ENCODE measurements at places on chromosomes 2 and 18. TPM values are rescaled to one million over a fixed set of nuclear protein-coding genes. Genes with fewer than 3 reads are reported as not detected.

GRCh38 chr2:160522951-160523710, 29.5 kb upstream of the RBMS1 start:
- no peak for DNase-seq

- DNase-seq: peak; percentile 48
Observed at GRCh38 chr2:46854260-46854659, 61.3 kb downstream of the MCFD2 start.

- no peak for DNase-seq
Observed at GRCh38 chr2:124678043-124678442, 653.0 kb downstream of the CNTNAP5 start.

- DNase-seq: no peak
Observed at GRCh38 chr2:216210701-216211540, 101.8 kb downstream of the XRCC5 start.

DNA sequence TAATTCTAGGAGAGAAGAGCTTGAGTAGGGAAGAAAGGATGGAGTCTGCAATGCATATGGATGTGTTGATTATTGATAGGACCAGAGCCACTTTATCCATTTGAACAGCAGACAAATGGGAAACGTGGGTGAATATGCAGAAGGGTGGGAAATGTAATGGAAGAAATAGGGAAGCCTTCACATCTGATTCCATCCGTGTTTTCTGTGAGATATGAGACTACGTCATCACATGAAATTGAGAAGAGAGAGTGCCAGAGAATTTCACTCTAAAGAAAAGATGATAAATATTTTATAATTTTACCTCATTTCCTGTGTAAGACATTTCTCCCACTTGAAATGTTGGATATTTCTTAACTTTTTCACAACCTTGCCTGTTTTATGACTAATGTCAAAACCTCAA, 788.4 kb upstream of the FAM98A start:
- DNase-seq: no peak

DNA sequence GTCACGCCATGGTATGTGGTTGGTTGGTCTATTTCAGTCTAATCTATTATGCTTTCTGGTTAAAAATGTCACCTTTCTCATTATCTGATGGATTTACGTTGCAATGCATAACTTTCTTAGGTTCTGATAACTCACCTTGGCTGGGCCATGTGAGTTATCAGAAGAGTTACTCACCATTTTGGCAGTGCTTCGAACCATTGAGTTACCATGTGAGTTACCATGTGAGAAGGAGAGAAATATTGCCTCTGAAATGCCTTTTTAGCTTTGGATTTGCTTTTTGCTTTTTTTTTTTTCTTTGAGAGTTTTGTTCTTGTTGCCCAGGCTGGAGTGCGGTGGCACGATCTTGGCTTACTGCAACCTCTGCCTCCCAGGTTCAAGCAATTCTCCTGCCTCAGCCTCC, 1.6 kb downstream of the SMARCAL1 start:
- no peak for DNase-seq

DNA sequence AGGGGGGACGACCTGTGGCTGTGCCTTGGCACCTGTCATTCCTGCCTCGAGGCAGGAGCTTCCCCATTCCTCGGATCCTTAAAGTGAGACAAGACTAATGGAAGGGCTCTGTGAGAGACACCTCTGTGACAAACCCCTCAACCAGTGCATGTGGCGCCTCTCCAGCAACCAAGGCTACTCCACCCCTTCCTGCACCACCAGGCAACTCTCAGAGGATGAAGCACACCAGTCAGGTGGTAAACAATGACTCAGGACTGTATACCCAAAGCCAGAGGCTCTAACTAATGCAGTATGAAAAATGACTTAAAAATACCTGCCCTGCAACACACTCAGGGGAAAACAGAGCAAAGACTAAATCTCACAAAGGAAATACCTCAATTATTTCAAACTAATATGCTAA, 136.9 kb downstream of the UXS1 start:
- no peak for DNase-seq

GRCh38 chr2:190837952-190838361, 42.7 kb upstream of the GLS start:
- no peak for DNase-seq

DNA sequence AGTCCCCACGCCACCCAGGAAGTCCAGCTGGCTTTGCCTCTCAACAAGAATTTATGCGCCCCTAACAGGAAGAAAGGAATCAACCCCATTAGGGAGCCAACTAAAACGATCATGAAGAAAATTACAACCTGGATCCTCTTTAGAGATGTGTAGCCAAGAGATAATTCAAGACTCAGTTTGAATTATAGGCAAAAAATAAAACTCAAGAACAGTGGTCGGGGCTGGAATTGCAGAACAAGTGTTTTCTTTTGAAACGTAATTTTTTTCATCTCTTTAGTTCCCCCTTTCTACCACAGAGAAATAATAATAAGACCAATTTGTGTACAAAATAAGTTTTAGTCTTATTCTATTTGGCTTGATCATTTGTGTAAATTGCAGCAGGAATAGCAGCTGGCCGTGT, 22.4 kb downstream of the PDCD1 start:
- DNase-seq: no peak

- DNase-seq: no peak
Observed at GRCh38 chr2:63903003-63903402, 61.3 kb downstream of the UGP2 start.

DNA sequence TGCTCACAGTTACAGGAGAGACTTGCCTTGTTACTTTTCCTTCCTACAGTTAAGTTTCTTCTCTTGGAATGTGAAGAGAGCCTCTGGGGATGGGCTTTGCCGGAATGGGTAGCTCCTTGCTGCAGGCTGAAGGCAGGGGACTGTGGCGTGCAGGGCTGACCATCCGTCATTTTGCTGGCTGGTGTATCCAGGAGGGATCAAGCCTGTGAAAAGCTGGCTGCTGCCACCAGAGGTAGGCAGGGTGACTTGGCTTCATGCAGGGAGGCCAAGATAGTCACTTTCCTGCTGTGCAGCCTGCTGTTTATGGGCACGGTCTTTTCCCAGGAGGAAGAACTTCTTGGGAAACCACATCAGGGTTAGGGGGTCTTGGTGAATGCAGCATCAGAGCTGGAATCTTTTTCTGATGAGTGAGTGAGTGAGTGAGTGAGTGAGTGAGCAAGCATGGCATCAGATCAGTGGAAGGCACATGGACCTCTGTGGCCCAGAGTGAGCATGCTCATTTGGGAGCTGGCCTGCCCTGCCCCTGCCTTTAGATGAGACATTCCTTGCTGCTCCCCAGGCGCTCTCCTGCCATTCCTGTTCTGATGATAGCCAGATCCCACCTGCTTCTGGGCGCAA, 33.0 kb downstream of the FHOD3 start:
- no peak for DNase-seq

GRCh38 chr2:239232195-239232578, 168.6 kb downstream of the HDAC4 start:
- DNase-seq: no peak

GRCh38 chr2:209938906-209939305, 63.5 kb upstream of the RPE start:
- DNase-seq: no peak

DNA sequence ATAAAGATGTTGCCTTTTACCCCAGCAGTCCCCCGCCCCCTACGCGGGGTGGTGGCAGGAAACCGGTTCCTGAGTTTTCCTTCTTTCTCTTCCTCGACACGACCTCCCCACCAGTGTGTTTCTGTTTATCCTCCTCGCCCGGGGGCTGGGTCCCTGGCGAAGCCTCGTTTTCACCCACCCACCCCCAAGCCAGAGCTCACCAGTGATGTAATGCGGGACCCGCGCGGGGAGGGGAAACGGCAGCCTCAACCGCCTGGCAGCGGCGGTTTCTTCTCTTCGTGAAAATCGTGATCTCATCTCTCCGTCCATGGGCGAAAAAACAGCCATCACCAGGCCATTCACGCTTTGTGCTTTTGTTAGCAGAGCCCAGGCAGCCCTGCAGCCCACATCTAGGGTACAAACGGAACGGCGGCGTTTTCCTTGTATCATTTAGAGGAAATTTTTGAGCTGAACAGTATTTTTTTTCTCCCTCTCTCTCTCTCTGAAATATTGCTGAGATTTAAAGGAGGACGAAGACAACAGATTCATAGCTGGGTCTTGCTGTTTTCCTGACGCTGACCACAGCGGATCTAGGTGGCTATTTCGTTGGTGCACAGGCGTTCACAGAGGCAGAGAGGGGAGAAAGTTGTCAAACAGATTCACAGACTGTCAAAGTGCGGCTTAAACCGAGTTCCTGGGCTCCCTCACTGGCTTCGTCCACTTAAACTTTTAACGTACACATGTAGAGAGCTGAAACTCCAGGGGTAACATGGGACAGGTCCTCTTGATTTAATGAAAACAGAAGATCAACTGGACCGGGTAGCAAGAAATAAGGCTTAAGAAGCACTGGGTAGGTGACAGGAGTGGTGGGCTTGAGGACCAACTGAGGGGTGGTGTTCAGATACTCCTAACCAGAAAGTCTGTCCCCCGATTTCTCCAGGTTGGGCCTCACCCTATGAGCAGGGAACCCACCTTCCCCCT, 21.9 kb upstream of the PAX3 start:
- peak; percentile 49 for DNase-seq

DNA sequence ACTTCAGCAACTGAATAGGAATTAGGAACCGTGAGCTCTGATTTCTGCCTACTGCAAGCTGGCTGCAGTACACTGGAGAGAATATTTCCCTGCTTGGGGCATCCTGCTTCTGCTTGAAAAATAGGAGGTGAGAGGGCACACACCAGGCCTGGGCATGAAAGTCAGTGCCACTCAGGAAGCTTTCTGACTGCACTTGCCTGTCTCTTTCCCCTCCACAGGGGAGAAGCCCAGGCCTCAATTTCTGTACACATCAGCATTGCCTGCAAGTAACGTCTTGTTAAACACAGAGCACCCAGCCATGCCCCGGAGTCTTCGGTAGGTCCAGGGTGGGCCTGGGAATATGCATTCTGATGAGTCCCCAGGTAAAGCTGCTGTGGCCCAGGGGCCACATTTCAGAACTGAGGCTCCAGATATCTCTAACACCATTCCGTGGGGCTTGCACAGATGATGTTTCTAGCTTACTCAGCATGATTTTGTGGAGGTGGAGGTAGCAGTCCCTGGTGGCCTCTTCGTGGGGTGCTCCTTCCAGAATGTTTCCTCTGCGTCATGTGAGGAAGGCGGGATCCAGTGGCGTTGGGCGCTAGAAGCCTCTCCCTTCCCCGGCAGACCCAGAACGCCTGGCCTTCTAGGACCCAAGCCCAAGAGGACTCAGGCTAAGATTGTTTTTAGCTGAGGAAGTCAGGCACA, 114.1 kb downstream of the ZBTB7C start:
- DNase-seq: peak; percentile 10

GRCh38 chr2:188695953-188696352, 278.2 kb upstream of the COL3A1 start:
- DNase-seq: no peak

DNA sequence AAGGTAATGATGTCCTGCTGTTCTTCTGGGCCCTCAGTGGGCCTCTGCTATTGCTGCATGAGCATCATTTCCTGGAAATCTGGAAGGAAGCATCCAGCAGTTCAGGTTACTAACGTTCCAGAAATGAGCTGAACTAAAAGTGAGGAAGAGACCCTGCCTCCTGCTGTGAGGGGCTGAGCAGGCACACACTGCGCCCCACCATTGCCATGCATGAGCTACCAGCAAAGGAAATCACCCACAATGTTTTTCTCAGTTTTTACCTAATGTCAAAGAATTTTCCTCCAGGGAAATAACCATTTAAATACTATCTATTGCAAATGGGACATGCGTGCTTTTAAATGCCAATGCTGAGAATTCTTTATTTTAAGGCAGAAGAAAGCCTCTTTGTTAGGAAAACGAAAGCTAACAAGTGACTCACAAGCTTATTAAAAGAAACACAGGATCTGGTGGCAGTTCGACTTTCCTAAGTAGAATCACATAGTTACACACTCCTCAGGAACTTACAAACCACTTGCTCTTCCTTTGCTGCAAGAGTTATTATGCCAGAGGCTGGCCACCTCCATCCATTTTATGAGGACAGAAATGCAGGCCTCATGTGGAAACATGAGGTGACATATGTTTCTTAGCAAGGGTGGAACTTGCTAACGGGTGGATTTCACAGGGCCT, 152.6 kb upstream of the TTC39C start:
- no peak for DNase-seq

GRCh38 chr18:44841752-44842587, 161.3 kb downstream of the SETBP1 start:
- DNase-seq: no peak

- no peak for DNase-seq
Observed at GRCh38 chr2:60552851-60553494, 481 bp downstream of the BCL11A start.

GRCh38 chr2:129913695-129914495, 65.6 kb upstream of the RAB6C start:
- no peak for DNase-seq

DNA sequence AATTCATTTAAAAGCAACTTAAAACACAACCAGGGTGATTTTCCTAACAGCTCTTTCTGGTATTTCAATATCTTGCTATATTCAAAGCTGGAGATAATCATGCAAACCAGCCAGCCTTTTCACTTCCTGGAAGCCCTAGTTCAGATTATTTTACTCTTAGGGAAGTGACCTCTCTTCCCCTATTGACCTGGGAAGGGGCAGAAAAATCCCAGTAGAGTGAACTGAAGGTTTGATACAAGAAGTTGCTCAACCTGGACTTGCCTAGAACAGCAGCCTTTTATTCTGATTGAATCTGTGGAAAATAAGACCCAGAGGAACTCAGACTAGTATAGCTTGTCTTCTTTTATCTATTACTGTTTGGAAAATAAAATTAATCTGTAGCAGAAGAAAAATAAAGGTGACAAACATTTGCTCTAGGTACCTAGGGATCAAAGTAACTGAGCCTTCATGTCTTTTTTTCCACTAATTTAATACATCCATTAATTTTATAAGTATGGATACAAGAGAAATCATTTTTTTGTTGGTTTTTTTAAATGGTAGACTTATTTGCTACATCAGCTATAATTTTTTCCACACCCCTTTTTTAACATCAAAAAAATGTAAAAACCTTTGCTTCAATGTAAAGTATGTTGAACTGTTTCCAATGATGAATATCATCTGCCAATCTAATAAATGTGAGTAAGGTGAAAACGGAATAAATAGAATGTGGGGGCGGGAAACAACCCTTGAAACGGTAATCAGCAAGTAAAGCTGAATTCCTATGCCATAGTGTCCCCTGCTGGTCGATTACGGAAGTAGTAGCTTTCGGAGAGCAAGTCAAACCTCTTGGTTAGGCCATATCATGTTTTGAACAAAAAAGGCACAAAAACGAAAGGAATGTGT, 629.9 kb downstream of the NRXN1 start:
- DNase-seq: no peak

GRCh38 chr2:90221300-90221651, 1529.8 kb downstream of the RPIA start:
- no peak for DNase-seq

- DNase-seq: no peak
Observed at GRCh38 chr2:11932962-11933361, 186.5 kb downstream of the LPIN1 start.

GRCh38 chr2:224410946-224411561, 9.1 kb upstream of the FAM124B start:
- DNase-seq: no peak

GRCh38 chr18:48203961-48204666, 205.1 kb downstream of the ZBTB7C start:
- DNase-seq: no peak

Gene CHRNA1
- total RNA-seq: 0.25 TPM

Gene ERBB4
- 9.5 TPM for total RNA-seq

Gene AFF3
- total RNA-seq: 4.7 TPM

Gene SPP2
- total RNA-seq: not detected

Gene MAP3K20
- 355 TPM for total RNA-seq

Gene OSR1
- total RNA-seq: 8.4 TPM

Gene ARHGAP28
- 1.8 TPM for total RNA-seq

Gene CROCC2
- total RNA-seq: not detected

Gene ACTG2
- total RNA-seq: 3.1 TPM

Gene IRS1
- 15.7 TPM for total RNA-seq

Gene SNED1
- 4.5 TPM for total RNA-seq

Gene ANKRD53
- 1.3 TPM for total RNA-seq

Gene PLCD4
- total RNA-seq: 1.3 TPM

Gene CRYGC
- not detected for total RNA-seq

Gene ZNF385B
- 12.2 TPM for total RNA-seq

All from heart left ventricle (tissue), 16 donors.